ENCODE measurements at places on chromosomes 12 and 14. TPM values are rescaled to one million over a fixed set of nuclear protein-coding genes. Genes with fewer than 3 reads are reported as not detected.

The PIWIL1 gene
- not detected for total RNA-seq

The PAX9 gene
- not detected for total RNA-seq

The DPF3 gene
- total RNA-seq, result not detected

The SMIM10L1 gene
- 8.5 TPM for total RNA-seq

The MYL2 gene
- not detected for total RNA-seq

The CPM gene
- 1.8 TPM for total RNA-seq

The DGLUCY gene
- total RNA-seq, result 95.9 TPM

The TMEM132D gene
- total RNA-seq, result not detected

The PPM1H gene
- 2.1 TPM for total RNA-seq

DNA sequence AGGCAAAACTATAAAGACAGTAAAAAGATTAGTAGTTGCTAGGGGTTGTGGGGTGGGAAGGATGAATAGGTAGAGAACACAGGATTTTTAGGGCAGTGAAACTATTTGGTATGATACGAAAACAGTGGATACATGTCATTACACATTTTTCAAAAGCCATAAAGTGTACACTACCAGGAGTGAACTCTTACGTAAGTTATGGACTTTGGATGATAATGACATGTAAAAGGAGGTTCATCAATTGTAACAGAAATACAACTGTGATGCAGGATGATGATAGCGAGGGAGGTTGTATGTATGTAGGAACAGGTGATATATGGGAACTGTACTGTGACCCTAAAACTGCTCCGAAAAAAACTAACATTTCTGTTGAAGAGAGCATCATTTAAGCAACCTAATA, 15.1 kb upstream of the FGF6 start:
- no peak for DNase-seq

DNA sequence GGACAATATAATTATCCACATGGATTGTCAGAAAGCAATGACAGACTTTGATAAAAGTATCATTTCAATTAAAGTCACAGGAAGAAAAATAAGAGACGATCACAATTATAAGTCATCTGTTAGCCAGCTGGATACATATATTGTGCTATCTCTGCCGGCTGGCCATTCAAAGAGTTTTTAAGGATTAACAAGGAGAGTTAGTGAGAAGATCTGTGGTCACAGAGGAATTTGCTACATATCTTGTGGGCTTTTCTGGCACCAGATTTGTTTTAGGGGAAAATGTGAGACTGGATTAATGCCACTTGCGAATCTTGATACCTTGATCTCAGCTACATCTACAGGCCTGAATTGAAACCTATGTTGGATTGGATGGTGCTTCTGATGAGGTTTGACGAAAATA, 90.9 kb upstream of the MANSC4 start:
- no peak for DNase-seq

DNA sequence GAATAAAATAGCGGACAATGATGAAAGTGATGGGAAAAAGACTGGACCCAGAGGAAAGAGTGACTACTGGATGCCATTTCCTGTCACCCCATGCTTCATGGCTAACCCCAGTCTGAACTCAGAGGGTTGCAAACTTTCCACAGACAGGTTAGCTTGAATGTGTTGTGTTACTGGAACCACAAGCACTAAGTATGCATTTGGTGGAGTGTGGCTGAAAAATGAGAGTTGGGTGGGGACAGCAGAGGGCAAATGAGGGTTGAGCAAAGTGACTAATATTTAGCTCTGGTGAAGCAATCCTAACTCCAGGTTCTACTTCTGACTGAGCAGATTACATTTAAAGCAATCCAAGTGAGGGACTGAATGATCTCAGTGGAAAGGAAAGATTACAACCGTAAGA, 1.6 kb downstream of the SLC16A7 start:
- DNase-seq, result peak; percentile 13

GRCh38 chr12:130685850-130686249, 30.2 kb downstream of the RIMBP2 start:
- DNase-seq, result no peak

GRCh38 chr12:21387174-21387573, 14.5 kb downstream of the IAPP start:
- DNase-seq, result no peak

- no peak for DNase-seq
Observed at GRCh38 chr14:99854831-99855230, 61.6 kb downstream of the EML1 start.

DNA sequence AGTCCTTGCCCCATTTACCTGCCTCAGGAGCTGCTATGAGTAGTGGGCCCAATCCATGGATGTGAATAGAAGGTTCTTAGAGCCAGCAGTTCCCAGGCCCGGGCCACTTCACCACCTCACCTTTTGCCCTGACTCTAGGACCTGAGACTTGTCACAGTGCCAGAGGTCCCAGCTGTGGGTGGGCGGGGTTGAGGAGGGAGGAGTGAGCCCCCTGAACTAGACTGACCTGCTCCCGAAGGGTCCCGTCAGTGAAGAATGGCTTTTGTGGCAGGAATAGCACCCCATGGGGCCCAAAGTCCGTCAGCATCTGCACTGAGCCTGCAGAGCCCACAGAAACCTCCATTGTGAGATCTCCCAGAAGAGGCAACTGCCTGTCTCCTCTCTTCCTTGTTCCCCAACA, 12.9 kb downstream of the ABCD4 start:
- no peak for DNase-seq

GRCh38 chr12:79424109-79424721, 266.5 kb downstream of the PAWR start:
- DNase-seq, result no peak

DNA sequence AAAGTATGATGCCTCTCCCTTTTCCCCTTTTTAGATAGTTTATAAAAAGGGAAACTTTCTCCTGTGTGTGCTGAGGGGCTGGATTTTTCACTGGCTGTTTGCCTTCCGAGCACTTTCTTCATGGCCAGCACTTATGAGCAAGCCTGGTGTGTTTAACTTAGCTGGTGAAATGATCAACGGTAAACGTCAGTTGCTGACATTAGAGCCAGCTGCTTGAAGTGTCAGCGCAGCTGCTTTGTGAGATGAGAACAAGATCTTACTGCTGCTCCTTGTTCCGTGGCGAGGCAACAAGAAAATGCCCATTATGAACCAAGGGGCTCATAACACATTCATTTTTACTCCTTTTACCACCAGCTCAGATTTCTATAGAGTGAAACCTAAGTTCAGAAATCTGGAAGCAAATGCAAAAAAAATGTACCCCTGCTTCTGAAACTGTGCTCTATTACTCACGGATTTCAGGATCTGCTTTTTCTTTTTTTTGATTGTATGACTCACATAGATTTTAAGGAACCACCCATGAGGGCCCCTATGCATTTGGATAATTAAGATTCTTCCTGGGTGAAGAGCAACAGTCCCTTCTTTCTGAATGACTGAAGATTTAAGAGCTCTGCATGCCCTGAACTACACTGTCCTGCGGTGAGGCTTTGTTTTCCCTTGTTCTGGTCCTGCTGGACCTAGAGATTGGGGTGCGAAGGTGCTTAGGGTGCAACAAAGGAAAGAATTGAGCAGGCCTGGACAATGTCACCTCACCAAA, 74.3 kb upstream of the CPM start:
- no peak for DNase-seq

GRCh38 chr12:123474485-123475245, 16.7 kb downstream of the SNRNP35 start:
- no peak for DNase-seq

DNA sequence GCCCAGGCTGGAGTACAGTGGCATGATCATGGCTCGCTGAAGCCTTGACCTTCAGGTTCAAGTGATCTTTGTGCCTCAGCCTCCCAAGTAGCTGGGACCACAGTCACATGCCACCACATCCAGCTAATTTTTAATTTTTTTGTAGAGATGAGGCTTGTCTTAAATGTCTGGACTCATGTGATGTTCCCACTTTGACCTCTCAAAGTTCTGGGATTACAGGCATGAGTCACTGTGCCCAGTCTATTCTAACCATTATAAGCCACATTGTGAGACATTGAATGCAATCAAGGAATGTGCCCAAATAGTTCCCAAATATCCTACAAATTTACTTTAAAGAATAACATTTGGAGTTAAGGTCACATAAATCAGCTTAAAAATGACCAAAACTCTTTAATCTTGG, 130.7 kb upstream of the ARID2 start:
- DNase-seq, result no peak

DNA sequence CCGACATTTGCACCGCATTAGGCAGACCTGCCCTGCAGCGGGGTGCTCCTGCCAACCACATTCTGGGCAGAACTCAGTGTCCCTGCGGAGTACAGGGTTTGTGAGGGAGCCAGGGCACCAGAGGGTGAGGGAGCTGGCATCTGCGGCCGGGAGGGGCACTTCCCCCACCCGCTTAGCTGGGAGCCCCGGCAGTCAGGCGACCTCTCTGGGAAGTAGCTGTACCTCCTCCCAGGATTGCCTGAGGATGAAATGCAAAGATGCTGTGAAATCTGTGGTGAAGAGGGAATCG, 58.6 kb downstream of the ANKRD9 start:
- no peak for DNase-seq

- DNase-seq, result no peak
Observed at GRCh38 chr12:52010692-52011601, 4.2 kb downstream of the TAMALIN start.
